ENCODE measurements at places on chromosomes 16 and 17.
A peak's percentile ranks its signal among the peaks of the same experiment; 100 is the strongest.

GRCh38 chr17:57431415-57431814 lies 175.1 kb downstream of the MSI2 start:
- no peak for DNase-seq

GRCh38 chr17:77115510-77115909 lies 25.3 kb upstream of the SEC14L1 start:
- no peak for DNase-seq

GRCh38 chr16:55249361-55249760 lies 74.6 kb upstream of the IRX6 start:
- DNase-seq: no peak

- DNase-seq: no peak
These were observed 48.3 kb downstream of the PITPNM3 start for GRCh38 chr17:6508016-6508415.

- DNase-seq: no peak
These were observed 32.3 kb upstream of the CAPN15 start for GRCh38 chr16:495127-495748.

DNA sequence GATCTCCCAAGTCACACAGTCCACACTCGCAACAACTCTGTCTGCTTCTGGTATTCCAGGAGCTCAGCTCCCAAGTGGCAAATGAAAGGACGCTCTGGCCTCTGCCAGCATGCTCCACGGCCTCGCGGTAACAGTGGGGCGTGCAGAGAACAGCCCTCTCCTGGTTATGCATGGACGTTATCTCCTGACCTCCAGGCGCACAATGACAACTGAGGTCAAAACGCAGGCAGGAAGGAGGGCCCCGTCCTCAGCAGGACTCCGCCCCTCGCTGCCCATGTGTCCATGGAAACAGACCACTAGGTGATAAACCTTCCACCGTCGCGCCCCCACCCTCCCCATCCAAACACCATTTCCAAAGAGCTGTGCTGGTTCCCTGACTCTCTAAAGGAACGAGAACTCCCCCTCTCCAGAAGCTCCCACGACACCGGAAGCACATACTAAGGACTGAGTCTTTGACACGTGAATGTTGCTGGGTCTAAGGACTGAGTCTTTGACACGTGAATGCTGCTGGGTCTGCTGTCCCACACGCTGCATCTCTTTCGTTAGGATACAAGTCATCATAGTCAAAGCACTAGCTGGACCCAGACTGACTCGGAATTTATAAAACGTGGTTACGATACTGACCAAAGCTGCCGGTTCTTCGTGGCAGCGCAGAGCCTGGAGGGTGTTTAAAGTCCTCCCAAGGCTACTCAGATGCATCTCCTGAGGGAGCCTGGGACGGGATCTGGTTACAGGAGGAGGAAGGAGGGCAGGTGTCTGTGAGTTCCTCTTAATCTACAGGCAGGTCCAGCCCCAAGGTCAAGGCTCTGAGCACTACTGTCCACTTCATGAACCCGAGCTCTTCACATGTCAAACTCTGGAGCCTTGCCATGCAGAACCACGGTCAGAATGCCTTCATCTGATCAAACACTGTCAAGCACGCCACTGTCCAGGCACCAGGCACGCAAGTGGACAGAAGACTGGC lies 43.9 kb downstream of the KLHDC4 start:
- DNase-seq: no peak

DNA sequence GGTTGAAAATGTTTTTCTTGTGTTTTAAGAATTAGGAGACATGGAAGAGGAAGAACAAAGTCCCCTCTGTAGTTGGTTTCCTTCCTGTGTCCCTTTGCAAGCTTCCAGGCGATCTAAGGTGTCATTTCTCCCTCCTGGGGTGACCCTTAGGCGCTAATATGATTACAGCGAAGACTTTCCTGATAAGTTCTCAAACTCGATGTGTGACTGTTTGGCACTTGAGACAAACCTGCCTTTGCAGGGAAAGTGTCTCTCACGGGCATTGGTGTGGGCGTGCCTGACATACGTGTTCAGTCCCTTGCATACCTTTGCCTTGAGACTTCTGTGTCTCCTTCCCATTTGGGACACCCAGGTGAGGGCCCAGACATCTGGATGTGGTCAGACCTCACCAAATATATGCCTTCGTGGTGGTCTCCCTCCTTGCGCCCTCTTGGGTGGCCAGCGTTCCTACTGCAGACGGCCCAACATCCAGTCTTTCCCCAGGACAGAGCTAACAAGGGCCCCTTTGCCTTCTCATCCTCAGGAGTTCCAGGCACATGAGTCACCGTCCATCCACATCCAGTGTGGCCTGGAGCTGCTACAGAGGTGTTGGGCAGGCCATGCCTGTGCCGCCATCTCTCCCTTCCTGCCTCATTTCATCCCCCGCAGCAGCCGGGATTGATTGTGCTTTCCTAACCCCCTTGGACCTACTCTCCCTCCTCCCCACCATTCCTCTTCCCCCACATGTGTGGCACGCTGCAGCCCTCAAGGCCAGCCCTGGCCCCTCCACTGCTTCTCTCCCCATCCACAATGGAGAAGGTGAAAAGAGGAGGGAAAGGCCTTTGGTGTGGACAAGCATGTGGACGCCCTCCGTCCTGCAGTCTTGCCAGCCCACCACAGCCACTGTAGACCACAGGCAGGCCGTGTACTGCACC lies 3.1 kb upstream of the JPT2 start:
- DNase-seq: no peak

DNA sequence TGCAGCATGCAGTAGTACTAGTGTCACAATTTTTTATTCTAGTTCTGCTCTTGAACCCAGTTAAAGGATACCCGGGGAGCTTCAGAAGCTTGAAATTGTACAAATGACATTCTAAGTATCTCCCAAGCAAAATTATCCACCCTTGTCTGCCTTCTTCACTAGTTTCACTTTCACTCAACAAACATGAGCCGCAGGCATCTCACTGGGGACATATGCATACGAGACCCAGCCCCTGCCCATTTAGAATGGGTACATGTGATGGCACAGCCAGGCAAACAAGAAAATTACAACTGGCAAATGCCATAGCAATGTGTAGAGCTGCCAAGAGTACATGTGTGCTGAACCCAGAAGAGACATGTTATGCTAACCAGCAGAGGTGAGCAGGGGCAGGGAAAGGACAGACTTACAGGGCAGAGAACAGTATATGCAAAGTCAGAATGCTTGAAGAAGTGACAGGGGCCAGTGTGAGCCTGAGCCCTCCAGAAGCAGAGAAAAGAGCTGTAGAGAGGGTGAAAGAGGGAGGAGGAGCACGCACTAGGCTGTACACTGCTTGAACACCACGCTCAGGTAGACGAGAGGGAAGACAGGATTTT lies 8.3 kb downstream of the GINS2 start:
- DNase-seq: no peak

- DNase-seq: no peak
These were observed 29.3 kb upstream of the SMIM36 start for GRCh38 chr17:55540414-55541091.

GRCh38 chr16:4933871-4934395 lies 3.0 kb downstream of the PPL start:
- no peak for DNase-seq

- no peak for DNase-seq
These were observed 3.4 kb upstream of the SSH2 start for GRCh38 chr17:29933379-29933778.

DNA sequence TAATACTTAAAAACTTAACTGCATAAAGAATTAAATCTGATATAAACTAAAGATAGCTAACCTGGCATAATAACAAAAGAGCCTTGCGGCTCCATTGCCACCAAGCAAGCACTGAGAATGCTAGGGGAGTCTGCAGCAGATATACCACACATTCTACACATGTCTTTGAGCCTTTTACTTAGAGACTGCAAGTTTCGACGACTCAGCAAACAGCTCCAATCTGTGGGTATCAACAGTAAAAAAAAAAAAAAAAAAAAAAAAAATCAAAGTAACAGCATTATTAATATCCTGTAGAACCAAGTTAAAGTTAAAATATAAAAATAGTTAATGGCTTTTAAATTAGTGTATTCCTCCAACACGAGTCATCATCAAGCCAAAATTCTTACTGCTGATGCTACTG lies 27.8 kb upstream of the INTS2 start:
- no peak for DNase-seq

GRCh38 chr17:8125947-8126490 lies 2.1 kb upstream of the HES7 start:
- DNase-seq: no peak

DNA sequence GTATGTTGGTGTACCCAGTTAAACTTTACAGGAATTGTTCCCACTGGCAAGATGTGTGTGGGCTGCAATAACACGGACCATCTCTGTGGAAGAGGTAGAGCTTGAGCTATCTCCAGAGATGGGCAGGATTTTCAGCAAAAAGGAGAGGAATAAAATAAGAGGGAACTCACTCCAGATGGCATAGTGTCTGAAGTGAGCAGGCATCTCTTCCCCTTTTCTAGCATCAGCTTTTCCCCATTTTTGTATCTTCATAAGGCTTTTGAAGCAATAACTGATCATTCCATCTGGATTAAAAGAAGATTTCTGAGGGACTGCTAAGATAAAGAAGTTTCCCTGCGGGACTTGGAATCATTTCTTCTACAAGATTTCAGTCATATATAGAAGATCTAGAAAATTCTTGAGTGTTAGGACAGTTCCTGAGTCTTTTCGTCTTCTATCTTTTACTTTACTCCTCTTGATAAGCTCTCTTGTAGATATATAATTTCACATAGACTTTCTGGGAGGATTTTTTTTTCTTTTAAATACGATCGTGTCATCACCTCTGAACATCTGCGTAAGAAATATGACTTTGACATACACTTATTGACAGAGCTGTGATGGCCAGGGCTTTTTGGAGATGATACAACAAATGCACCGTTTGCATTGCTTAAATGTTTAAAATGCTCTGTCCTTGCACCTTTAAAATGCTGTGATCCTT lies 2.1 kb downstream of the CPD start:
- DNase-seq: no peak

- no peak for DNase-seq
These were observed 30.0 kb upstream of the CCL2 start for GRCh38 chr17:34225046-34225445.

DNA sequence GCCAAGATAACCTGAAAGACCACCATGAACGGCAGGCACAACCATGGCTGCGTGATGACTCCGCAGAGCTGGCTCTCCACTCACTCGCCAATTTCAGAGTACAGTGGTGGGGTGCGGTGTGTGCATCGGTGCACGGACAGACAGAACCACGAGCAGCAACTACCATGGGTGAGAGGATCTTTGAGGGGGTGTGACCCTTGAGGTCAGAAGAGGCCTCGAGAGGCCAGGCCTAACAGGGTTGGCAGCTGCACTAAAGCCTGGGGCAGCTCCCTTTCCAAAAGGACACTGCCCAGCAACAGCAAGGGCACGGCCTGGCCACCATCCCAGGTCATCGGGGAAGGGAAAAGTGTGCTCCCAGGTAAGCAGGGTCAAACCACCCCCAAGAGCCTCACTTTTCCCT lies 1.9 kb upstream of the ECI1 start:
- no peak for DNase-seq

GRCh38 chr16:66924527-66925321 lies 611 bp downstream of the RRAD start:
- no peak for DNase-seq

DNA sequence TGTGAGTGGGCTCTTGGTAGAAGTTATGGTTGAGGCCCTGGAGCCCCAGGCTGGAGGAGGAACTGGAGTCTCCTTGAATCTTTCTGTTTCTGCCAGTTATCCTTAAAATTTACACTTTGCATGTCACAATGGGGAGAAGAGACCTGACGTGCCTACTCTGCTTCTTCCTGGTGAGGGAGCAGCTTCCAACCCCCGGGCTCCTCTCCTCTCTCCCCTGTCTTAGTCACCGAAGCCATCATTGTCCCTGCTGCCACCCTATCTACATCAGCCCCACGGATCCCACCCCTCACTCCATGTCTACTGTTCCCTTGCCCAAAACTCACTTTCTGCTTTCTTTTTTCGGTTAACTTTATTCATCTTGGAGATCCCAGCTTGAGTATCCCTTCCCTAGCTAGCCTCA lies 17.6 kb downstream of the DNAJA3 start:
- no peak for DNase-seq

GRCh38 chr16:31696968-31697743 lies 169.5 kb downstream of the AHSP start:
- DNase-seq: peak; percentile 25
